ENCODE measurements at places on chromosomes 13 and 19. TPM values are rescaled to one million over a fixed set of nuclear protein-coding genes. Genes with fewer than 3 reads are reported as not detected.

Gene CAPN12
- 0.45 TPM for polyA plus RNA-seq

Gene CCDC122
- 0.41 TPM for polyA plus RNA-seq

Gene PSG6
- not detected for polyA plus RNA-seq

Gene ZNF177
- polyA plus RNA-seq = 0.76 TPM

Gene COG6
- polyA plus RNA-seq = 12.1 TPM

Gene ZNF599
- polyA plus RNA-seq = 7.7 TPM

Gene TMEM205
- polyA plus RNA-seq = 345 TPM

Gene METTL21C
- not detected for polyA plus RNA-seq

Gene HRC
- polyA plus RNA-seq = not detected
